ENCODE measurements at places on chromosomes 7 and 10.
A peak's percentile ranks its signal among the peaks of the same experiment; 100 is the strongest.

DNA sequence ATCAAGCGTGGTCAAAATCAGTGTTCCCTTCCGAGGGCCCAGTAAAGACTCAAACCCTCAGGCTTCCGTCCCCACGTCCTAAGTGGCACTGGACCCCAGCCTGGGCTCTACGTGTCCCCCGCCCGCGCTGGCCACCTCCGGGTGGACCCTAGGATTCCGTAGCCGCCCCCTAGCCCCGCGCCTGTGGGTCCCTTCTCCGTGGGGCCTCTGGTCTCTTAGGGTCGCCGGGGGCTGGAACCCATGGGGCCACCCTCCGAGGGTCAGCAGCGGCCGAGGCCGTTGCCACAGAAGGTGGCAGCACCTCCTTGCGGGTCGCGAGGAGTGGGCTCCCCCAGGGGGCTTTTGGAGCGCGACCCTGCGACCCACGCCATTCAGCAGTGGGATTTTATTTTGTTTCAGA is 170.5 kb upstream of the EEPD1 start:
- DNase-seq: no peak

GRCh38 chr10:98135222-98135899 is 904 bp downstream of the R3HCC1L start:
- no peak for DNase-seq

GRCh38 chr7:107874605-107875446 is 16.2 kb upstream of the DLD start:
- DNase-seq: peak; percentile 84

DNA sequence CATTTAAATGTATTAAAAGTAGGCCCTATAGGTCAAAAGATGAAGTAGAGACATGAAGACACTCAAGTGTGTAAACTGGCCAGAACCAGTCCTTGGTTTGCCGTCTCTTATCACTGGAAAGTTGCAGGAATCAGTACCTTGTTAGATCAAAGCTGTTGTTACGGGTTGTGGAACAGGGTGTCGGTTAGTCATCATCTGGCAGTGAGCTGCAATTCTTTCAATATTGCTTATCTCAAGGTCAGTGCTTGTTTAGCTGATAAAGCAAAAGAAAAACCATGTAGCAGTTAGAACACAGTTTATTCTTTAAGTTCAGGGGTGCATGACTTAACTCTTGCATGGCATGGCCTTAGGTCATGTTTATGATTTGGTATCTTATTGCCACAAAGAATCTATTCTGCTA is 10.0 kb upstream of the SLC13A1 start:
- no peak for DNase-seq

GRCh38 chr10:16986406-16987205 is 143.0 kb downstream of the CUBN start:
- DNase-seq: no peak

DNA sequence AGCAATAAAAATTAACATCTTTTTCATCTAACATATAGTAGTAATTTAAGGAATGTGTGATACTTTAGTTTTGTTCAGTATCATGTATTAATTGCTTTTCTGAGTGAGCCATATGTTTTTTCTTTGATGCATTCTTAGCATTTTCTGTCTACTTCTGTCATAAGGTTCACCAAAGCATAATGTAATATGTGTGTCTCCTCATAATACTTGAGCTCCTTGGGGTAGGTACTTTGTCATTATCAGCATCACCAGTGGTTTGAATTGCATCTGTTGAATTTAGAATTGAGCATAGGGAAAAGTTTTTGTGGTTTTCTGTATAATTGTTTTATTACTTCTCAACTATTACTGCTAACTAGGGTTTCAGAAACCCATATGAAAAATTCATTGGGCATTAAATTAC is 26.5 kb downstream of the VPS50 start:
- no peak for DNase-seq

DNA sequence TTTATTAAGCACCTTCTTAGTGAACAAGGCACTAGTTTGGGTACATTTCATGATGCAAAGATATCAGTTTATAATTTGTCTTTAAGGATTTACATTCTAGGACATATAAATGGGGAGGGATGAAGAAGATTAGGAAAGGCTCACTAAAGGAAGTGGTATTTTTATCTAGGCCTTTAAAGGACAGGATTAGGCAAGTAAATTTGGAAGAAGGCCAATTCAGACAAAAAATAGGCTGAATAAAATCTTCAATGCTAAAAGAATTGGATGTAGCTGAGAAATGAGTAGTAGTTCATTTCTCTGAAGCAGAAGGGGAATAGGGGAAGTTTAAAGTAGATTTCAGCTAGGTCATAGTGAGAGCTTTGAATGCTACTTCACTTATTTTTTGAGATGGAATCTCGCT is 4.8 kb upstream of the FAM24B start:
- no peak for DNase-seq

GRCh38 chr10:26505491-26505890 is 67.3 kb downstream of the APBB1IP start:
- DNase-seq: no peak

DNA sequence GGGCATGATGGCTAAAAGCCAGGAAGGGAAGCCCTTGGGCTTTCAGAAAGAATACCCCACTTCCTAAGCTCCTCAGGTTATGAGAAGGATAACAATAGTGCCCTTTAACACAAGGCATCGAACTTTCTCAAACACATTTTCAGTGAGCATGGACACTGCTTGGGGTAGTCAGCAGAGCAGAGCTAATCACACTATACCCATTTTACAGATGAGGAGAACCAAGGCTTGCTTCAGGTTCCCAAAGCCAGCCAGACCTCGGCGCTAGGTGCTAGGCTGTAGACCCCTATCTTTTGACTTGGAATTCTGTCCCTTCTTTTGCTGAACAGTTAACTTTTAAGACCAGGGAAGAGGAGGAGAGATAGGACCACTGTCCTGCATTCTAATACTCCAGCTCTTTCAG is 1.8 kb downstream of the NEURL1 start:
- no peak for DNase-seq

DNA sequence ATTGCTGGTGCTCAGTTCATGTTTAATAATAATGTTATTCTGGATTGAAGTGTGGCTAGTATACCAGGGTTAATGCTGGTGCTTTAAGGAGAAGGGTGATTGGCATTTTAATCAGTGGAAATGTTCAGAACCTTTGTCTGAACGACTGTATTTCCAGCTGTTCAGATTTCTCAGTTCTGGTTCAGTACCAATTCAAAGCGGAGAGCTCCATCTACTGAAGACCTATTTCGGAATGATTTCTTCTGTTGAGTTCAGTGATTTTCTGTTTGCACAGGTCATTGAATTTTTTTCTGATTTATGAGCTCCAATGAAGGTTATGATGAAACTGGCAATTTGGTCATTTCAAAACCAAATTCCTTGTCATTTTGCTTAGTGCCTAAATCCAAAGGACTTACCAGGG is 160.1 kb downstream of the EXOC4 start:
- DNase-seq: no peak

DNA sequence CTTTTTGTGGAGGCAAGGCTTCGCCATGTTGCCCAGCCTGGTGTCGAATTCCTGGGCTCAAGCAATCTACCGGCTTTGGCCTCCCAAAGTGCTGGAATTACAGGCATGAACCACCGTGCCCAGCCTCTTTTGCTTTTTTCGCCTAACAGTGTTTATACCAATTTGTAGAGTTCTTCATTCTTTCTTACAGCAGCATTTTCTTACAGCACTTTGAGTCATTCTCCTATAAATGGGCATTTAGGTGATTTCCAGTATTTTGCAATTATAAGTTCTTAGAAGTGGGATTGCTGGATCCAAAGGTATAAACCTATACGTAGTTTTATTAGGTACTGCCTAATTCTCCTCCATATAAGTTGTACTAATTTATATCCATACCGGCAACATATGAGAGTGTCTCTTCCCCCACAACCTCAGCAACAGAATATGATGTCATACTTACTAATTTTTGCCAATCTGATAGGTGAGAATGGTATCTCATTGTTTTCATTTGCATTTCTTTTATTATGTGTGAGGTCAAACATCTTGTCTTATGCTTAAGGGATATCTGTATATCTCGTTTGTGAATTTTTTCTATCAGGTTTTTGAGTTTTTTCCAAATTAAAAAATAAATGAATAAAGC is 39.1 kb downstream of the SUFU start:
- no peak for DNase-seq

DNA sequence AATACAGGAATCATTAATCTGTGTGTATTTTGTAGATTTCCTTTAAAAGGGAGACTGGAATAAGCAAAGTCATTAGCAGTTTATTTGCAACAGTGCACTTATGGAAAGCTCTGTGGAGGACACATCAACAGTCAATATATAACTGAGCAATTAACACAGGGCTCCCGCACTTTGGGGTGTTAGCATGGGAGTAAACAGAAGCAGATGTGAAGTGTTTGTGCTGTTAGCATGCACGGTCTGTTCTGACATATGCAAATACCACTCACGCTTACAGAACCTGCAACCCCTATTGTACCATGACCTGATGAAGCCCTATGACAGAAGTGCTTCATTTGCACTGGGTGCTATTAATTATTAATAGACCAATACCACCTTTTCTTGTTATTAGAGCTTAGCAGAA is 118.9 kb downstream of the PPP1R3A start:
- no peak for DNase-seq

DNA sequence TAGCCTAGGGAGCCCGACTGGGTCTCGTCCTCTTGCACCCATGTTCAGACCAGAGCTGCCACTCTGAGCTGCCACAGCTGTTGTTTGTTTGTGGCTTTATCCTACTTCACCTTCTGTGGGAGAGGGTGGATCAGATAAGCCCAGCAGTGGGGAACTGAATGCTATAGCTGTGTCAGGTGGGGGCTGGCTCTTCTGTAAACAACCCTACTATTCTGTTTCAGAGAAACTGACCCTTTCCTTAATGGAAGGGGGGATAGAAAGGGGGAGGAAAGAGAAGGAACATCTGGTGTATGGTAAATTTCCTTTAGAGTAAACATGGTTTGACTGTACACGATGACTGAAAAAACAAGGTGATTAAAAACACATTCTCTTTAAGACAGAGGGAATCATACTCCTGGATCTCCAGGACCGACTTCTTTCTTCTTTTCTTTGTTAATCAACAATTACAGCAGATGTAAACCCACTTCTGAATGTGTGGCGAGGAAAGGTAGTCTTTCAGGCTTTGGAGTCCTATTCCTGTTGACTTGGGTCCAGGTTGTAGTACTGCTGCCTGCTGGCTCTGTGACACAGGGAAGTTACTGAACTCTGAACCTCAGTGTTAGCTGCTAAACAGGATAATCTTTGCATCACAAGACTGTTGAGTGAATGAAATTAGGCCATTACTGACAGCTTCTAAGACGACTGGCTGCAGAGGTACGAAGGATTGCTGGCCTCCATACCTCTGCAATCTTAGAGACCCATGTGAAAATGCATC is 6.0 kb downstream of the PRXL2A start:
- no peak for DNase-seq

DNA sequence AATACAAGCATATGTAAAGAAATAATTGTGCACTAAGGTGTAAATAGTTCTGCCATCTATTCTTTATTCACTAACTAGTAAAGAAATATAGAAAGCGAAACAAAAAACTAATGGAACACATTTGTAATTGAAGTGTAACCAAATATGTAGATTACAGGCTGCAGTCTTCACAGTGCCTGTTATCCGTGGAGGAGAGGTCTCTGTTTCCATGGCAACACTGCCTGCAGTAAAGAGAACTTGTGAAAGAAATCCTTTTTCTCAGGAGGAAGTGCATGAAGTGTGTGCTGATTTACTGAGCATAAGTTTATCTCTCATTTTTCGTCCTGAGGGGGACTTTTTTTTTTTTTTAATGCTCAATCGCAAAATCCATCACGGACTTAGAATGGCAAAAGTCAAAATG is 102.5 kb downstream of the APBB1IP start:
- peak; percentile 18 for DNase-seq

- no peak for DNase-seq
These were observed 156.3 kb downstream of the NEURL1 start for GRCh38 chr10:103649654-103650423.

- no peak for DNase-seq
These were observed 94.1 kb downstream of the COL13A1 start for GRCh38 chr10:69895759-69896158.

- no peak for DNase-seq
These were observed 24.5 kb downstream of the ZC3HAV1L start for GRCh38 chr7:139011373-139011772.

DNA sequence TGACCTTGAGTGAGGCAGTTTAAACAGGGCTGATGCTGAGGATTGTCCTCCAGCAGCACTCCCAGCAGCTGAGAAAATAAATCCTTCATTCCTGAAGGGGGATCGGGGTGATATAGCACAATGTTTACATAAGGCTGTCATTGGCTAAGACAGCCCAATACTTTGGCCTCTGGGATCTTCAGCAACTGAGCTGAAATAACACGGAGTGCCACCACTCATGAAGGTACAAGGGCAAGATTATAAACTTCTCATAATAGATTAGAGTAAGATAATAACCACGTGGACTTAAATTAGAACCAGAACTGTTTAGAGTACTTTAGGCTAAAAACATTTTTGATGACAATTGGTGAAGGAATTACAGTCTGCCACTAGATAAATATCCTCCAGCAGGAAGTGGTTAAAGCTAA is 70.0 kb upstream of the PAPSS2 start:
- no peak for DNase-seq

DNA sequence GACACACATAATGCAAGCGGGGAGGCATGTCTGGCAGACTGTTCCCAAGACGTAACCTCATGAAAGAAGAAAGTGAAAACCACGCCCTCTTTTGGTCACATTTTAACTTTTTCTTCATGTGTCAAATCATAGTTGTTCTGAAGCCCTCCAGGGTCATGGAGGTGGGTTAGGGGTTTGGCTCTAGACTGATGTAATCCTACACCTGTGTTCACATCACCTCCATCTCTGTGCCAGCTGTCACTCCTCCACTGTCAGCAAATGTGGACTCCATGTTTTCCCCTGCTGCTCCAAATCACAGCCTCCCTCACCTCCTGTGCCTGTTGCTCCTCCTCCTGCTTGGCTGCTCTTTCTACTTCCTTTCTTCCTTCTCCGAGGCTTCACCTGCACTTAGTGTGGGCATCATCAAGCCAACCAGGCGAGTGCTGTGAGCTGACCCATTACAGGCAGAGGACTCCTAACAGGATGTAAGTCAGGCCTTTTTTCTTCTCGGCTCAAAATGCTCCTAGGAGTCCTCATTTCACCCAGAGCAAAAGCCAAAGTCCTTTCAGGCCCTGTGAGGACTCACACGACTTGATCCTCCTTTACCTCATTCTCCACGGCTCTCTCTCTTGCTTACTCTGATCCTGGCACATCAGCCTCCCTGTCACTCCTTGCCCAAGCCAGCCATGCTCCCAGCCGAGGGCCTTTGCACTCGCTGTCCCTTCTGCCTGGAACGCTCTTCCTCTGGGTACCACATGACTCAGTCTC is 66.4 kb upstream of the IFRD1 start:
- DNase-seq: peak; percentile 57

- DNase-seq: no peak
These were observed 116.0 kb upstream of the PDLIM1 start for GRCh38 chr10:95406651-95407280.

GRCh38 chr7:2405601-2406345 is 2.4 kb downstream of the CHST12 start:
- peak; percentile 87 for DNase-seq

GRCh38 chr10:96910488-96911395 is 78.6 kb downstream of the LCOR start:
- peak; percentile 71 for DNase-seq

GRCh38 chr10:101071885-101072433 is 10.2 kb downstream of the KAZALD1 start:
- no peak for DNase-seq
